ENCODE measurements at places on chromosomes 2 and 18. TPM values are rescaled to one million over a fixed set of nuclear protein-coding genes. Genes with fewer than 3 reads are reported as not detected.

Gene TMEM200C
- total RNA-seq, result not detected

Gene SLC4A3
- total RNA-seq, result 0.14 TPM

Gene TBC1D8
- total RNA-seq, result 0.87 TPM

Gene RIT2
- not detected for total RNA-seq

Gene PFN4
- 0.30 TPM for total RNA-seq

Gene SERPINB11
- not detected for total RNA-seq

Gene PLGLB2
- total RNA-seq, result 2.0 TPM

Gene PTCD3
- total RNA-seq, result 195 TPM

Gene TTN
- 3.3 TPM for total RNA-seq

Gene ITPRIPL1
- total RNA-seq, result 44.8 TPM

Gene KCNE4
- not detected for total RNA-seq

Gene SLC4A5
- 1.2 TPM for total RNA-seq

Gene ZNF385B
- total RNA-seq, result not detected

Gene UGT1A9
- not detected for total RNA-seq

Gene COL5A2
- 0.23 TPM for total RNA-seq

Gene MC4R
- not detected for total RNA-seq

Gene DNAH7
- total RNA-seq, result not detected

Gene CHN1
- total RNA-seq, result 5.0 TPM

Gene RIF1
- 72.1 TPM for total RNA-seq

Gene HOXD12
- total RNA-seq, result not detected

Gene RGPD4
- 0.07 TPM for total RNA-seq

Gene ADI1
- 42.7 TPM for total RNA-seq

Gene HOXD4
- total RNA-seq, result not detected

Gene CNRIP1
- not detected for total RNA-seq

Gene TUBA4B
- not detected for total RNA-seq

Gene DHRS9
- 3.3 TPM for total RNA-seq

Gene ALPG
- total RNA-seq, result not detected

Gene SERPINB4
- not detected for total RNA-seq

Gene GRHL1
- 1.4 TPM for total RNA-seq

Gene CD302
- total RNA-seq, result 1.1 TPM

Gene SPEG
- not detected for total RNA-seq

Gene ITGA4
- total RNA-seq, result 96.5 TPM

Gene ANKRD30BL
- total RNA-seq, result not detected

Gene ZNF804A
- total RNA-seq, result not detected

Gene PHLPP1
- total RNA-seq, result 31.8 TPM

Gene SERPINB3
- not detected for total RNA-seq

Gene NGEF
- total RNA-seq, result 2.5 TPM

Gene QPCT
- total RNA-seq, result 0.71 TPM

Gene CFAP53
- total RNA-seq, result 0.51 TPM

Gene HOXD9
- total RNA-seq, result not detected

Gene CYP26B1
- not detected for total RNA-seq

Gene RNU2-63P
- total RNA-seq, result 19.7 TPM

Gene CDK5R2
- not detected for total RNA-seq

Gene MC5R
- total RNA-seq, result not detected

Gene SPATA3
- total RNA-seq, result not detected

Gene PDK1
- total RNA-seq, result 44.9 TPM

Gene ANKRD29
- not detected for total RNA-seq

Gene RESP18
- not detected for total RNA-seq

Gene RTP5
- total RNA-seq, result 0.30 TPM

Gene SCN9A
- total RNA-seq, result not detected

Gene COX5B
- total RNA-seq, result 237 TPM

Gene SYT4
- total RNA-seq, result not detected

Gene FLACC1
- total RNA-seq, result 0.84 TPM

Gene FN1
- total RNA-seq, result 4.5 TPM

Measured in activated T-helper 2 cell treated with anti-CD3 and anti-CD28 coated beads, Interferon-gamma antibody, Interleukin-2, Interleukin-4, amounts not matched to agents 10 μg/mL and 5 μg/mL and 100 μg/mL, durations not matched to agents 14 hours and 24 hours and 36 hours (primary cell).